ENCODE measurements at places on chromosomes 6 and 20.

DNA sequence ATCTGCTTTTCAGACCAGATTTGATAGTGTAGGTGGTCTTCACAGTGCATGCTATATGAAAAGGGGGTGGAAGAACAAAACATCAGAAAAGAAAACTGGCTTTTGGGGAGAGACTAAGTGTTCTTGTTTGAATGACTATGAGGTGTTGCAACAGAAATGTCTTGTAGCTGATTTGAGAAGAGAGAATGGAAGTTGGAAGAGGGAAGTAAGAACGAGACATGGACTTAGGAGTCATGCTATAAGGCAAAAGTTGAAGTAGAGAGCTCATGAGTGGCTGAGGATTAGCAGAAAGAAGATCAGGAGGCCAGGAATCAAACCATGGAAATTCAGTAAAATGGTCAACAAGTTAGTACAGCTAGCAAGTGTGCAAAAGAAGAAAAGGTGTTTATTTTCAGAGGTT, 32.1 kb downstream of the FNDC1 start:
- DNase-seq: no peak

- DNase-seq: no peak
Observed at GRCh38 chr6:111757342-111757741, 115.9 kb downstream of the FYN start.

- DNase-seq: no peak
Observed at GRCh38 chr20:62259294-62259565, 20.9 kb downstream of the OSBPL2 start.

DNA sequence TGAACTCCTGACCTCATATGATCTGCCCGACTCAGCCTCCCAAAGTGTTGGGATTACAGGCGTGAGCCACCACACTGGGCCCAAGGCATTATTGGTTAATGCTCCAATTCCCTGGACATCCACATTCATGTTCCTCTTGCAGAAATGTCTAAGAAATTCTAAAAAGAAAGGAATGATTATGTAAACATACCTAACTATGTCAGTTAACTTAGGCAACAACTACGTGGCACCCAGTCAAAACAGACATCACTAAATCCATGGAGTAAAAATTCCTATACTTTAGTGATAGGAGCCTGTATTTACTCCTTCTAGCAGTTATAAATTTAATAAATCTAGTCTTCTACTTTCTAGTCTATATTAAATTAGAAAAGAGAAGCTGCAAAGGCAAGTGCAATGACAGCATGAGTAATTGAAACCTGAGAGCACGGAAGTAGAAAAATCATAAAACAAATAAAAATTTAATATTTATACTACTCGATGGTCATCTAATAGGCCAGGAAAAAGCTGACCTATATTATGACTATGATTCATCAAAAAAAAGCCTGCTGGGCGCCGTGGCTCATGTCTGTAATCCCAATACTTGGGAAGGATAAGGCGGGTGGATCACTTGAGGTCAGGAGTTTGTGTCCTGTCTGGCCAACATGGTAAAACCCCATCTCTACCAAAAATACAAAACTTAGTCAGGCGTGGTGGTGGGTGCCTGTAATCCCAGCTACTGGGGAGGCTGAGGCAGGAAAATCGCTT, 4.2 kb downstream of the AHI1 start:
- no peak for DNase-seq

- no peak for DNase-seq
Observed at GRCh38 chr6:46583081-46583480, 69.5 kb downstream of the CYP39A1 start.

DNA sequence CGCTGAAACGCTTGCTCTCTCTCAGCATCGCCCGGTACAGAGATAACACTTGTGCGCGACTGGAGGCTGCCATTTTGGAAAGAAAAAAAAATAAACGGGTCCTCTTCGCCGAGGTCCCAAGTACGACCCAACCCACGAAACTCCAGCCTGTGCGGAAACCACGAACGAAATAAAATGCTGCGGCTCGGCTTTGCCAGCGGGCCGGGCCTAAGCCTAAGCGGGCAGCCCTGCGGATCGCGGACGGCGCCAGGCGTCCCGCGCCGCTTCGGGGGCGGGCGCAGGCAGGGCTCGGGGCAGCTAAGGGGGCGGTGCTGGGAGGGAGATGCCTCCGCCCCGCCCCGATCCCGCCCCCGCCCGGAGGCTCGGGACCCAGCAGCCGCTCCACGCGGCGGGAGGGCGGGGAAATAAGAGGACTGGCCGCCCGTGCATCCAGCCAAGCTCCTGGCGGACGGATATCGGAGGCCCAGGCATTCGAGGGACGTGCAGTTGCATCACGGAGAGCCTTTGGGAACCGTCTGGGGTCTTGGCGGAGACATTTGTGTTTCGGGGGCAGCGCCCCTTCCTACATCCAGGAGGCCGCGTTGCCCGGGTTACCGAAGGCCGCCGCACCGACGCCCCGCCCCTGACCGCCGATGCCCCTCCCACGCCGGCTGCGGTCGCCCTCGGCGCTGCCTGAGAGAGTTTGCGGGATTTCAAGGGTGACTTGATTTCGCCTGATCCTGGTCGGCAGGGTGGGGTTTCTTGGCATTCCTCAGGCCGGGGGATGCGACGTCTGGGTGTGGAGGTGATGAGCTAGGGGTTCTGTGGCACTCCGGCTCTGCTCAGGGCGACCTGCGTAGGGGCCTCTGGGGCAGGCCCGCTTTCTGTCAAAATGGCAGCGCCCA, at the start of the genes FARS2 and LYRM4:
FARS2 (plus strand) TSS at position 853 of the 884 bp plus-strand sequence.
LYRM4 (minus strand) TSS at position 290 of the 884 bp plus-strand sequence; CDS start at position 73, 217 bp downstream.
- DNase-seq: peak; percentile 68

DNA sequence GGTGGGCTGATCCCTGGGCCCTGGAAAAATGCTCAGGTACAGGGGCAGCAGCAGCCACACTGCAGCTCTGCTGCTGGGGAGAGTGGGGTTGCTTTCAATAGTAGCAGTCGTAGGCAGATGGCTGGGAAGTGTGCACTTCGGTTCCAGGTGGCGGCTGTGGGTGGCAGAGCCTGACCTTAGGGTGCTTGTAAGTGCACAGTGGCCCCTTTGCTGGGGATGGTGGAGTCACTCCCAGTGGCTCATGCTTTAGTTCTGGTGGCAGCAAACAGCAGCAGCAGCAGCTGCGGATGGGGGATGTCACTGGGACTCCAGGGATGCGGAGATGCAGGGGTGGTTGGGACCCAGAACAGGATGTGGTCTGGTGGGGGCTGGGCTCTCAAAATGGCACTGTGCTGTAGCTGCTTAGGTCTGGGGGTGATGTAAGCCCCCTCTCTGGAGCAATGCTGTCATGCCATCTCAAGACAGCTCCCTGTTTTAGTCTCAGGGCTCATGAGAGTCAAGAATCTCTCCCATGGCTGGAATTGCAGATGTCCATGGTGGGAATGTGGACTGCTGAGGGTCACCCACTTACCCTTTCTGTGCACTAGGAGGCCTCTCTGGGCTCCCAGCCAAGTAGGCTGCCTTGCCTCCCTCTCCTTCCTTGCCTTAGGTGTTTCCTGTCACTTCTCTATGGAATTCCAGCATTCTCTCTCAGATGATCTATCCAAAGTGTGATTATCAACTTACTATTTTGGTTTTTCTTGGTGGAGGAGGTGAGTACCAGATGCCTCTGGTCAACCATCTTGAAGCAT, 146.7 kb upstream of the SLC22A23 start:
- DNase-seq: no peak

GRCh38 chr6:43628393-43629103, 516 bp downstream of the GTPBP2 start:
- DNase-seq: no peak

- no peak for DNase-seq
Observed at GRCh38 chr6:134519465-134519864, 201.6 kb upstream of the SGK1 start.

GRCh38 chr6:41353333-41353732, 17.9 kb downstream of the NCR2 start:
- DNase-seq: no peak

DNA sequence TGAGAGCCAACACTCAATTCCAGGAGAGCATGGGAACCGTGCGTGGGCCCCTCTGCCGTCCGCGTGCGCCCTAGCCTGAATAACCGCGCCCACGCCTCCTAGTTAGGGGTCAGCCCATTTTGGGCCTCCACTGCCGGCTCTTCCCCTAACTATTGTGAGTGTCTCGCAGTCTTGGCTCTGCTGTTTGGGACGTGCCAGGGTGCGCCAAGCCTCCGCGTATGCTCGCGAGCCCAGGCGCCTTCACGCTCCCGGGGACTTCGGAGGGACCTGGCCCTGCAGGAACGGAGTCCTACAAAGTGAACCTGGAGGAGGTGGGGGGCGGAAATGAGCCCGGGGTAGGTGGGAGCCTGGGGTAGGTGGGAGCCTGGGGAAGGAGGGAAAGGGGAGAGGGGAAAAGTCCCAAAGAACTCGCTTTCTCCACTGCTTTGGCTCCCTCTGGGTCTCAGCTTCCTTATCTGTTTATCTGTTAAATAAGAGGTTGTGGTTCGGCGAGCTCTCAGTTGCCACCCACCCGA, 873 bp upstream of the GCM2 start:
- no peak for DNase-seq

- no peak for DNase-seq
Observed at GRCh38 chr6:130993292-130993765, 69.7 kb downstream of the EPB41L2 start.

- DNase-seq: no peak
Observed at GRCh38 chr6:21423106-21423854, 170.3 kb upstream of the SOX4 start.

GRCh38 chr6:91523511-91523910, 936.6 kb upstream of the MAP3K7 start:
- no peak for DNase-seq

DNA sequence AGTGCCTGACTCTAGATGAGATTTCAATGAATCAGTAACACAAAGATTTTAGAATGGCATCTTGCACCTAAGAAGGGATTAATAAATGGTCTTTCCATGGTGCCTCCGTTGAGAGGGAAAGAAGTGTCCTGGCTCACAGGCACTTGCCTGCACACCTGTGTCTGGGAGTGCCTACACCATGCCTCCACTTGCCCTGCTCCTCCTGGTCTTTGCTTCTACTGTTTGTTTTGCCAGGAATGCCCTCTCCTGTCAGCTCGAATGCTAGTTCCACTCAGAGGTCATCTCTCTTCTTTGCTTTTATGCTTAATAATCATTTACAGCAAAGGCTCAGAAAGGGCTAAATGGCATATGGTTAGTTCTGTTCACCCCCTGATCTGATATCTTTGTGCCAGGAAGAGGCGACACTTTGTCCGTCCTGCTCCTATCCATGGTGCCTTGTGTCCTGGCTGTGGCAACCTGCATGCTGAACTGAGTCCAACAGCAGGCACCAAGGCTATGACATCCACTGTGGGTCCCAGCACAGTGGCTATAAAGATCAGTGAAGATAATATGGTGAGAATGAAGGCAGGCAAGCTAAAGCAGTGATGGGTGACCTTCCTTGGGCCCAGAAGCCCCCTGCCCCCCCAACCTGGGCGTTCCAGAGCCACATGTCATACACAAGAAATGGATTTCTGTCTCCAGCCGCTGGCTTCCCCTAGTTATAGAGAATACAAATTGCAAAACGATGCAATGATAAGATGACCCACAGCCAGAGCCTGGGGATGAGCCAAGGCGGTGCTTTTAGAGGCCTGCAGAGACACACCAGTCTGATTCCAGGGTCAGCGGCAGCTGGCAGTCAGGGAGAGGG, 1.4 kb downstream of the C6orf132 start:
- no peak for DNase-seq

GRCh38 chr6:6612308-6612707, 23.8 kb downstream of the LY86 start:
- no peak for DNase-seq

GRCh38 chr6:105389543-105389942, 13.3 kb downstream of the PREP start:
- DNase-seq: no peak

- no peak for DNase-seq
Observed at GRCh38 chr6:87968435-87969278, 79.0 kb upstream of the SPACA1 start.

DNA sequence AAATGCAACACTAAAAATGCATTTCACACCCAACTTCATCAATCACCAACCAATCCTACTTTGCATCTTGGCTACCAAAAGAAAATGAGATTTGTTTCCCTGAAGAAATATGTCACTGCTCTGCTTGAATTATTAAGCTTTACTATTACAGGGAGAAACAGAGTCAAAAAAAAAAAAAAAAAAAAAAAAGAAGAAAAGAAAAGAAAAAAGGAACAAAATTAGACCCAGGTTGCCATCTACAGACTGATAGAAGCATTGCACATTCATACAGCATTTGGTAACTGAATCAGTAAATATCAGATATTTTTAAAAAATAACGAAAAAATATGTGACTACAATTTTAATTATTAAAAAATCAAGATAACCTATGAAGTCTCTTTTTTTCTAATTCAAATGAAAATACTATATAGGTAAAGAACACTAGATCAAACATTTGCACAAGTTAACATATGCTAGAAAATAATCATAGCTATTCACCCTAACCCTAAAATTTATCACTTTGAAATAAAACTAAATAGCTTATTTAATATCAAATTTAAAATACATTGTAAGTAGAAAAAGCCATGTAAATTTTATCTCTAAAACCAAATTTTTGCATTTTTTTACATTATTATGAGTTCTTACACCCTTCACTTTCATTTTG, 83.3 kb downstream of the DCDC2 start:
- no peak for DNase-seq

DNA sequence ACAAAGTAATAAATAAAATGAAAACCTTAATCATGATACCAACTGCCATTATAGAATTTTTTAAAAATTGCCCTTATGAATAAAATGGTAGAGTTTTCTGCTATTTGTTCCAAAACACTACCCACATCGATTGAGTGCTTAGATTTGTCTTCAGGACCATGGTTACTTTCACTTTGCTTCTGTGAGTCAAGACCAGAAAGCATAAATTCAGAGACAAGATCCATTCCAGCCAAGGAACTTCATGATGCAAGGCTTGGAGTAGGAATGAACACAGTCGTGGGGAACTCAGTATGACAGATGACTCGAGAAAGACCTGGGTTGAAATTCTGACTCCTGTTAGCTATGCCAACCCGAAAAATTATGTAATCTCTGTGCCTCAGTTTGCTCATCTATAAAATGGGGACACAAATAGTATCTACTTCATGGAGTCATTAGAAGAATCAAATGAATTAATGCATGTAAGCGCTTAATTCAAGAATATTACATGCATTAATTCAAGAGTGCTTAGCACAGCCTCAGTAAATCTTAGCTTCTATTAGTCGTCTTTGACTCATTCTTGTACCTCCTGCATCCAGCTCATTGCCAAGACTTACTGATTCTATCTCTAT, 72.5 kb upstream of the MYLIP start:
- DNase-seq: no peak

- DNase-seq: no peak
Observed at GRCh38 chr6:56400273-56400672, 152.9 kb upstream of the COL21A1 start.

DNA sequence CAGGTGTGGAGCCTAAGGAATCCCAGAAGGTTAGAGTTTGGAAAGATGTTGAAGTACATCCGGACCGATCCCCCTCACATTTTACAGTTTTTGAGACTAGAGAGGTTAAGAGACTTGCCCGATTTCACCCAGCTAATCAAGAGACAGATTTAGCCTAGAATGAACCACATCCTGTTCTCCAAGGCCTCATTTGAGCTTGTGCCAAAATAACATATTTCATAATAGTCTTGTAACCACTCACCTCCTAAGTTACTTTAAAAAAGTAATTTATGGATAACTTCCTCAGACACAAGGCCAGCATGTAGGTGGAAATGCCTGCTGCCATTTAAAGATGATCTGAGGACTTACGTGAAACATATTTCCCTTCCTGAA, 39.8 kb upstream of the ARHGAP18 start:
- no peak for DNase-seq

GRCh38 chr6:82331031-82331773, 32.4 kb upstream of the TPBG start:
- DNase-seq: no peak

GRCh38 chr6:36098920-36099647, 31.2 kb upstream of the MAPK13 start:
- DNase-seq: no peak

All from omental fat pad (tissue), 4 donors.